ENCODE measurements at places on chromosomes 2 and 18. TPM values are rescaled to one million over a fixed set of nuclear protein-coding genes. Genes with fewer than 3 reads are reported as not detected.

DNA sequence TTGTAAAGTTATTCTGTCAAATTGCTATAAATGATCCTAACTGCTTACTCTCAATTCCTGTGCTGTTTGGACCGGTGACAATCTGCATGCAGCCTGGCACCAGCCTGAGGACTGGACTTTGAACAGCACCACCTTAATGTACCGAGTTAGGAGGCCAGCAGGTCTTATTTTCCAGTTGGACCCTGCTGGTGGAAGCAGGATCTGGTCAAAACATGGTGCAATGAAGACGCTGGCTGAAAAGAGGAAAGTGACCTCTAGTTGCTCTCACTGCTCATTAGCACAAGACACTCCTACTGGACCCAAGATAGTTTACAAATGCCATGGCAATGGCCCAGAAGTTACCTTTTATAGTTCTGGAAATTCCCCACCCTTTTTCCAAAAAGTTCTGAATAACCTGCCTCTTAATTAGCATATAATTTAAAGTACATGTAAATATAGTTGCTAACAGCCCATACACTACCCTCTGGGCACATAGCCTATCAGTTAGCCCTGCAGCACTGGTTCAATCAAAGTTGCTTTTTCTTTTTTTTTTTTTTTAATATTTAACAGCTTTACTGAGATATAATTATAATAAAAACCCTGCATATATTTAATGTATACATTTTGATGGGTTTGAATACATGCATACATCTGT, 35.8 kb downstream of the RBKS start:
- no peak for DNase-seq

GRCh38 chr2:189109921-189110397, 69.6 kb downstream of the COL5A2 start:
- DNase-seq, result no peak

DNA sequence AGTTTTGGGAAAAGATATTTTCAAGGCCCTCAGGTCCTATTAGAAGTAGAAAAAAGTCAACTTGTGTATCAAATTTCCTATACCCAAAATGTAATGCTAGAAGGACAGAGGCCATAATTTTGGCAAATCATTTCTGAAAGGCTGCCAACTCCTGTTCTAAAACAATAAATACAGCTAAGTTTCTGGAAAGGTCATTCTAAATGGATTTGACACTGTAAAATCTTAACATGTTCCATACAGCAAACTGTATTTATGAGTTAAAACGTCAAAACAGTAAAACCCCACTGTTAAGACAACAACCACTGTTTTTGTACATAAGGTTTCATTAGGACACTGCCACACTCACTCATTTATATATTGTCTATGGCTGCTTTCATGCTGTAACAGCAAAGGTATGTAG, 9.7 kb downstream of the FAM98A start:
- DNase-seq, result no peak

DNA sequence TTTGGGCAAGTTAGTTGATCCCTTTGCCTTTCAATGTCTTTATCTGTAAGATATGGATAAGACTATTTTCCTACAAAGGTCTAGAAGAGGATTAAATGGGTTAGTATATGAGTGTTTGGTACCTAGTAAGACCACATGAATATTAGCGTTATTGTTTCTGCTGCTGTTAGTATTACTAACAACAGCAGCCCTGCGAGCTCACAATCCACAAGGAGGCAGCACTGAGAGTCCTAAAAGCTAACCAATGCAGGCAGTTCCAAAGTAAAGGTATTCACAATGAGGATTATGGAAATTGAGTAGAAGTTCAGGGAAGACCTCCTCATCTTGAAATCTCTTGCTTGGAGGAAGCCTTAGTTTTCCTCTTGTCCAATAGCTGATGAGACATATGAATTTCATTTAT, 248.9 kb downstream of the TDRD15 start:
- DNase-seq, result no peak

The DES gene
- polyA plus RNA-seq, result 5,672 TPM

The UNC80 gene
- 2.4 TPM for polyA plus RNA-seq

DNA sequence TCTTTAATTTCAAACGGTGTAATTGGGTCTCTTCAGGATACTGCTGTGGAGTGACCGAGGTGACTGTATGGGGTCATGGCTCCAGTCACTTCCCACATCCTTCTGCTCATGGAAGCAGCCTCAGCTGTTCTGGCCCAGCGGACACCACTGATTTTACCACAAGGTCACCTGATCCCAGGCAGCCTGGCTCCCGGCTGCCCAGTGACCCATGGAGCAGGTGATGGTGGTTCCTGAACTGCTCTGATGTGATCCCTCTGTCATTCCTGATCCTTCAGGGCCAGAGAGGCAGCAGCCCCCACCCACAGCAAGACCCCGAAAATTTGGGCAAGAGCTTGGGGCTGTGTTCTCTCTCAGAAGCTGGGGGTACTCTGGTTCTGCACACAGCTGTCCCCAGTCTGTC, 35.5 kb upstream of the HS6ST1 start:
- no peak for DNase-seq

The SERPINB5 gene
- polyA plus RNA-seq, result not detected

DNA sequence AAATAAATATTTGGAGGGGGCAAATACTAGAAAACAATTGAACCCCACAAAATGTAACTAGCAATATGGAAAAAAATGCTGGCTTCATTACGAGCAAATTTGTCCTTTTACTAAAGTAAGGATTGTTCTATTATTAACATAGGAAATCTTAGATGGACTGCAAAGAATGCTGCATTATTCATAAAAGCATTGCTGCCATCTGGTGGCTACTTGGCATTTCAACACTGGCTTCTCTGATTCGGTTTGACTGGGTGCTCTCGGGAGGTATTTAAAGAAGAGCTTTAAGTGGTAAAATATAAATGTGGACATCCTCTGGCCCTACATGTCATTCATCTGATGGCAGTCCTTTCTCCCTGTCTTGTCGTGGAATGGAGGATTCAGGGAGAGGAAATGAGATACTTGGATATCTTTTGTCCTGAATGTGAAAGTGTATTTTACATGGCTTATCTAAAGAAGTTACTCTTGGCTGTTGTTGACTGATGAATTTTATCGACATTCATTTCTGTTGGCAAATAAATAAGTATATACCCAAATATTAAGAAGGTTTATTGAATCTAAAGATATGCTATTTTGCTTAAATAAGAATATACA, 130.2 kb downstream of the ARHGAP15 start:
- DNase-seq, result peak; percentile 60
